ENCODE measurements at places on chromosomes 1 and 21.

GRCh38 chr1:47325528-47325927, 8.1 kb upstream of the CMPK1 start:
- no peak for DNase-seq

DNA sequence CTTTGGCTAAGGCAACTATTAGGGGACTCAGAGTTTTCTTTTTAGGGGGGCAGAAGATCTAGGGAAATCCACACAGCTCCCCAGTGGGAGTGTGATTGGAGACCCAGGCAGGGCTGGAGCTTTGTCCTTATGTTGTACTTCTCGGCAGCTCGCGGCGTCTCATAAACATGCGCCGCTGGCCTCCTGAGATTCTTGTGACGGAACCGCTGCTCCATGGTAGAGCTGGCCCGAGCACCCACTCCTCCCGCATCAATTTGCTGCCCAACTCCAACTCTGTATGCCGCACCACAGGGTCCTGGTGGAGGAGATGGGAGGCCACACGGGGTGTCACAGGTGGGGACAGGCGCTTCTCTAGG, 143.9 kb downstream of the GALNT2 start:
- peak; percentile 52 for DNase-seq

GRCh38 chr1:50978852-50979781, 9.1 kb downstream of the CDKN2C start:
- DNase-seq, result peak; percentile 34

GRCh38 chr1:29398431-29398830, 162.1 kb downstream of the PTPRU start:
- peak; percentile 9 for DNase-seq

DNA sequence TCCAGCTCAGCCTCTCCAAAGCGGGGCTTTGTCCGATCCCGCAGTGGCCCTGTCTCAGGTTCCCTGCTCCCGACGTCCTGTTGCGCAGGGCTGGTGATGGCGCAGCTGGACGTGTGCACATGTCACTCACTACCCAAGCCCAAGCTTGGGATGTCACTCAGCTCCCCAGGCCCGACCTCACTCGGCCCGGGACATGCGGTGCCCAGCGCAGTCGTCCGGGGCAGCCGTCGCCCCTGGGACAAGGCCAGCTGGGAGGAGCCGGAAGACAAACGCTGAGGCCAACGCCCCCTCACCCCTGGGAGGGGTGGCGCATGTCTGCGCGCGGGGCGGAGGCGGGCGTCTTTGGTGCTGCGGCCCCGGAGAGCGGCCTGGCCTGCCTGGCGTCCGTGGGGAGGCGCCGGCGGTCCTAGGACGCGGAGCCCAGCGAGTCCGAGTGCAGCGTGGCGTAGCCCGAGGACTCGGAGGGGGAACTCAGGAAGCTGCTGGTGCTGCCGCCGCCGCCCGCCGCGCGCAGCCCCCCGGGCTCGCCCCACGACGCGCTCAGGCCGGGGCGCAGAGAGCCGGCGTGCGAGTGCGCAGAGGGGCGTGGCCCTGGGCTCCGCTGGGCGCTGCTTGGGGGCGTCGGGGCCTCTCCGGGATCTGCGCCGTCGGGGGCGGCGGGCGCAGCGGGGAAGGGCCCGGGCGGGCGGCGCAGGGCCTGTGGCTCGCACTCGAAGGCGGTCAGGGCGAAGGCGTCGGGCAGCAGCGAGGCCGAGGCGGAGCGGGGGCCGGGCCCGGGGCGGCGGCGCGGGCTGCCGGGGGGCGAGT, 5.2 kb downstream of the HES3 start:
- DNase-seq, result peak; percentile 62

DNA sequence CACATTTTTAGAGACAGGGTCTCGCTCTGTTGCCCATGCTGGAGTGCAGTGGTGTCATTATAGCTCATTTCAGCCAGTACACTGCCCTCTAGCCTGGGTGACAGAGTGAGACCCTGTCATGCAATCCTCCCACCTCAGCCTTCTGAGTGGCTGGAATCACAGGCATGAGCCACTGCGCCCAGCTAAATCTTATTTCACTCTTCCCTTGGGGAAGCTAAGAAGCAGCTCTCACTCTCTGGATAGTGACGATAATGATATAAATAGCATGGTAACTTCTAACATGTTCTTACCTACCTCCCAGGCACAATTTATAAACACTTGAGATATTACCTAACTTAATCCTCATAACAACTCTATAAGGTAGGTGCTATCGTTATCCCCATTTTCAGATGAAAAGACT, 24.9 kb downstream of the IQGAP3 start:
- no peak for DNase-seq

DNA sequence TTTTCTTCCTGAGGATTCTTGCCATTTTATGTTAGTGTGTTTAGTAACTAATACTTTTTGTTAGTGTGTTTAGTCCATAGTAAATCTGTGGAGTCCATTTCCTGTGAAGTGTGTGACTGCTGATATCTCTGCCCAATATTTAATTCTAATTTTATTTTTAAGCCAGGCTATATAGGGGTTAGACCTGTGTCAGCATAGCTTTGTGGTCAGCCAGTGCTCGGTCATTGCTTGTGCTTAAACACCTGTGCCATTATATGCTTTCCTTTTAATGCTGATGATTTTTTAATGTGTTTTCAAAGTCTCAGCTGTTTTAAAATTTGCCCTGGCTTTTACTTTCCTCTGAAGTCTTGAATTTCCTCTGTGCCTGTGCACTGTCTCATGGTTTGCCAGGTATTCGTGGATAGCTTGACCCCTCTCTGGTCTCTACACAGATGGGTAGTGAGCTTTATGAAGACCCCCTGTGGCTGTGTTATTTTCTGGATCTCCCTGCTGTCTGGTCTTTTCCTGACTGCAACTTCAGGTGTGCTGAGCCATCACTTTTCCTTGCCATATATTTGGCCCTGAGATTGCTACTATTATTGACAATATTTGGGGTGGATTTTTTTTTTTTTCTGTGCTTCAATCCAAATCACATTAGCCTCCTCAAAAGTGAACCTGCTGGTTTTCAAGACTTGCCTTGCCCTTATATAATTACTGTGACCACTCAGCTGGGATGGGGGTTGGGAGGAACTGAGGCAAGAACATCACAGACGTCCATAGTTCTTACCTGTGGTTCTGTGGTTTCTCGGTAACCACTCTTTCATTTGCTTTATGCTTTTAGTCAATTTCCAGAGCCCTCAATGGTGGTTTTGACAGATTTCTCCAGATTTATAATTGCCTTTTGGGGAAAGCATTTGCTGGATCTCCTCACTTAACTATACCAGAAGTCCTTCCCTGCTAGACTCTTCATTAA, 59.6 kb downstream of the RPS6KC1 start:
- DNase-seq, result no peak

- DNase-seq, result no peak
Measured at GRCh38 chr1:71465093-71465492, 384.3 kb upstream of the ZRANB2 start.

GRCh38 chr1:180451504-180451903, 50.9 kb downstream of the ACBD6 start:
- DNase-seq, result no peak

- no peak for DNase-seq
Measured at GRCh38 chr21:38631676-38632075, 133.4 kb upstream of the ERG start.

GRCh38 chr1:8182034-8182761, 135.7 kb upstream of the SLC45A1 start:
- no peak for DNase-seq

GRCh38 chr21:37264808-37265207, 2.3 kb downstream of the VPS26C start:
- no peak for DNase-seq

DNA sequence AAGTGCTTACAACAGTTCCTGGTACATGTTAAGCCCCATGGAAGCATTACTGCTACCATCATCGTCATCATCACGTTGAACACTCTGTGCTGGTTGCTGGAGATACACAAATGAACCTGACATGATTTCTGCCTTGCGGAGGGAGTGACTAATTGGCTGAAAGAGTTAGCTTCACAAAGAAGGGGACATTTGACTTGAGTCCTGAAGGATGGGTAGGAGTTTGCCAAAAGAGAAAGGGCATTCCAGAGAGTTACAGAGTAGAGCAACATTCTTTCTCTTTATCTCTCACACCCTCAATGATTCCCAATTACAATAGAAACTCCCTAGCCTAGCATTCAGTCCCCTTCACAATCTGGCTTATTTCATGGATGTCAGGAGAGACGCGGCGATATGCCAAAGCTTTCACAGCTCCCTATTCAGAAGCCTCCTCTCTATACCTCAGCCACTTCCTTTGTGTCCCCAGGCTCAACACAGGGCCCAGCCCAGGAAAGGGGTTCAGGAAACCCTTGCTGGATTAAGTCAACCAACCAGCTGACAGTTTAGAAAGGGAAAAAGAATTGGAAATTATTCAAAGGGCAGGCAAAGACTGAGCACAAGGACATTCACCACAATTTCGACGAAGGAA, 38.0 kb downstream of the SLC1A7 start:
- no peak for DNase-seq

DNA sequence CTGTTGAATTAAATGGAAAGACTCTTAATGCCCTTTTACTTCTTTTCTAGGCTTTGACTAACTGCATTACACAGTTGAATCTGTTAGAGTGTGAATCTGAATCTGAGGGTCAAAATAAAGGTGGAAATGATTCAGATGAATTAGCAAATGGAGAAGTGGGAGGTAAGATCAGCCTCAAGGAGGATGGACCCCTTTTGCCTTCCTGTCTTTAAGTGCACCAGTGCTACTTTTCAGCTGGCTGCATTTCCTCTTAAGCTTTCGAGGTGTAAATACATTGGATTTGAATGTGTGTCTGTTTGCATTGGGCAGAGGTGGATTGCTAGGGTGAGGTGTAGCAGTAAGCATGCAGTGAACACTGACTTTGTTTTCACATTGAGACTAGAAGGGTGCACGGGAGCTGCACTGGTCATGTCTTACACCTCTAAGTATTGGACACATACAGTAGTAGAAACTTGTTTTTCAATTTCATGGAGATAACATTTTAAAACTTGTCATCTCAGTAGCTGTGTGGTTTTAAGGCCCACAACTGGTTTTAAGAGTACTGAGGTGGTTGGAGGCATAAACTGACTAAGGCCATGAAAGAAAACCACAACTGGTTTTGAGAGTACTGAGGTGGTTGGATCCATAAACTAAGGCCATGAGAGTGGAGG, 35.4 kb downstream of the MIA3 start:
- DNase-seq, result no peak

GRCh38 chr1:173393659-173394000, 83.5 kb upstream of the PRDX6 start:
- DNase-seq, result no peak

DNA sequence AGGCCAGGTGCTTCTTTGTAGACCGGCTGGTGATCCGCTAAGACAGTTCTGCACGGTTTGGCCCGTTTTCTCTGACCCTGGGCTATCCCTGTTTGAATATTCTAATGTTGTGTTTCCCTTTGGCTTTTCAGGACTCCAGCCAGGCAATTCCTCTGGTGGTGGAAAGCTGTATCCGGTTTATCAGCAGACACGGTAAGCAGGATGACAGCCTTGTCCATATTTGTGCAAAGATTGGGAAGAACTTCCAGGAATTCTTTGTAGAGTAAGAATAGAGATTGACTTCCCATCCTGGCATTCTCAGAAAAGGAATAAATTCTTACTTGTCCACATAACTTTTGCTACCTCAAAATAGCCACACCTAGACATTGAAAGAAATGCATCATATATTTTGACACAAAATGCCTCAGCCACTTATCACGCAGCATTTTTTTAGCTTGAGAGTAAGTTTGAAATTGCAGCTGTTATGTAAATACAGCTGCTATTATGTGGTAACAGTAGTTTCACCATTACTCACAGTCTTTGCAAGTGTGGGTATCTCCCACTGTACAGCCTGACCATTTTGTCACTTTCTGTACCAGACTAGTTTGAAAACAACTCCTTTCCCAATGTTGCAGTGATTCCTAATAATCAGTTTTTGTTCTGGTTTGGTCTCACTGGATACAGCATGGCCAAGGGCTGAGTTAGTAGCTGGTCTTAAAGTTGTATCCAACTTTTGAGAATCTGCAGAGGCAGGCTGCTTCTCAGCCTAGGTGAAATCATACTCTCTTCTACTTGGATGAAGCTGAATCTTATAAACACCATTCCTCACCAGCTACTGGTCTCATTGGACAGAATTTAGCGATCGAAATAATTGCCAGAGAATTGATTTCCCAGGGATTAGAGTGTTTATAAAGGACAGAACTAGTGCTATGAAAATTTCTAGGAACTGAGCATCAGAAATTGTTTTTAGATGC, 40.0 kb upstream of the IKBKE start:
- DNase-seq, result no peak

- DNase-seq, result no peak
Measured at GRCh38 chr21:31991356-31992331, 118.8 kb downstream of the HUNK start.

DNA sequence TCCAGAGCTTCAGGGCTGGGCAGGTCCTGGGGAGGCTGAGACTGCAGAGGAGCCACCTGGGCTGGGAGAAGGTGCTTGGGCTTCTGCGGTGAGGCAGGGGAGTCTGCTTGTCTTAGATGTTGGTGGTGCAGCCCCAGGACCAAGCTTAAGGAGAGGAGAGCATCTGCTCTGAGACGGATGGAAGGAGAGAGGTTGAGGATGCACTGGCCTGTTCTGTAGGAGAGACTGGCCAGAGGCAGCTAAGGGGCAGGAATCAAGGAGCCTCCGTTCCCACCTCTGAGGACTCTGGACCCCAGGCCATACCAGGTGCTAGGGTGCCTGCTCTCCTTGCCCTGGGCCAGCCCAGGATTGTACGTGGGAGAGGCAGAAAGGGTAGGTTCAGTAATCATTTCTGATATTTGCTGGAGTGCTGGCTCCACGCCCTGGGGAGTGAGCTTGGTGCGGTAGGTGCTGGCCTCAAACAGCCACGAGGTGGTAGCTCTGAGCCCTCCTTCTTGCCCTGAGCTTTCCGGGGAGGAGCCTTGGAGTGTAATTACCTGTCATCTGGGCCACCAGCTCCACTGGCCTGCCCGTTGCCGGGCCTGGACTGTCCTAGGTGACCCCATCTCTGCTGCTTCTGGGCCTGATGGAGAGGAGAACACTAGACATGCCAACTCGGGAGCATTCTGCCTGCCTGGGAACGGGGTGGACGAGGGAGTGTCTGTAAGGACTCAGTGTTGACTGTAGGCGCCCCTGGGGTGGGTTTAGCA, 9.3 kb downstream of the MYBPH start:
- no peak for DNase-seq

GRCh38 chr1:101595881-101596374, 359.1 kb downstream of the S1PR1 start:
- no peak for DNase-seq

GRCh38 chr1:110798691-110799256, 74.2 kb upstream of the CD53 start:
- DNase-seq, result no peak

DNA sequence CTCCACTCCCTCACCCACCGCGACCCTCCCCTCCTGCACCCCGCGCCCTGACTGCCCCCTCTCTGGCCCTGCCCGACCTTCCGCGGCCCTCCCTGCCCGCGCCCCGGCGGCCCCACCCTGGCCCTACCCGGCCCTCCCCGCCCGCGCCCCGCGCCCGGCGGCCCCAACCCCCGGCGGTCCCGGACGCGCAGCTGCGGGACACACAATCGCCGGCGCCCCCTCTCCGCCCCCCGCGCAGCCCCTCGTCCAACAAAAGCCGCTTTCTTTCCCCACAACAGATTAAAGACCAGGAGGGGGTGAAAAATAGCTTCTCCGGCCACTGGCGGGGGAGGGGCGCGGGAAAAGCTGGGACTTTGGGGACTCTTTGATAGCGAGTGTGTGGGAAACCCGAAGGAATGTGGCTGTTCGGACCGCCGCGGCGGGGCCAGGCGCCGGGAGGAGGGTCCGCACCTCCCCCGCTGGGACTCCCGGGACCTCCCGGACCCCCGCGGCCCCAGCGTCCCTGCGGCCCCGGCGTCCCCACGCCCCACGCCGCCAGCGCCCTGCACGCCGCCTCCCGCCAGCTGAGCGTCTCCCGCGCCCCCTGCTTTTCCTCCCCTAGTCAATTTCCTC, 8.8 kb upstream of the ID3 start:
- DNase-seq, result no peak
